ENCODE measurements at places on chromosomes 1 and 21. TPM values are rescaled to one million over a fixed set of nuclear protein-coding genes. Genes with fewer than 3 reads are reported as not detected.

- DNase-seq: no peak
Measured at GRCh38 chr21:31376301-31376700, 32.2 kb upstream of the TIAM1 start.

- DNase-seq: no peak
Measured at GRCh38 chr21:23374155-23374554, 2233.1 kb downstream of the MRPL39 start.

GRCh38 chr1:29453502-29454240 is 217.3 kb downstream of the PTPRU start:
- peak; percentile 70 for DNase-seq

DNA sequence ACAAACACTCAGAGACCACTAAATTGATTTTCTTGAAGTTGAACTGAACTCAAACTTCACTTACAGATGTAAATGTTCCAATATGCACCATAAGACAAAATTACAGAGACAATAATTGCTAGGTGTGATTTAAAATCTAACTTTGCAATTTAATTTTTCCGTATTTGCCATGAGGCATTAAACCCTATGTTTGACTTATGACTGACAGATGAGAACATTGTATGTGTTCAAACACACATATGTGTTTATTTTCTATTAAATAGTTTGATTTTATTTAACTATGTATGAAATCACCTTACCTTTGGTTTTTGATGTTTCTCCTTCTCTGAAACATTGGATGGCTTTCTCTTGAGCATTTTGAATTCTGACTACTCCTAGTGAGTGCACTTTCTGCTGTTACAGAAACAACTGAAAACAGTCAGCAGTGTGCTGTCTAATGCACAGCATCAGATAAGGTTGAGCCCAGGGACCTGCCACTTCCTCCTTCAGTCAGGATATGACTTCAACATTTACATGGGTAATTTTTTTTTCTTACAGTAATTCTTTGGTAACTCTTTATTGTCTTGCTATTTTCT is at the start of gene SAMSN1:
Gene SAMSN1 (minus strand): TSS at position 410 of the 575 bp plus-strand sequence. CDS start 54 bp downstream, at position 356.
- no peak for DNase-seq

DNA sequence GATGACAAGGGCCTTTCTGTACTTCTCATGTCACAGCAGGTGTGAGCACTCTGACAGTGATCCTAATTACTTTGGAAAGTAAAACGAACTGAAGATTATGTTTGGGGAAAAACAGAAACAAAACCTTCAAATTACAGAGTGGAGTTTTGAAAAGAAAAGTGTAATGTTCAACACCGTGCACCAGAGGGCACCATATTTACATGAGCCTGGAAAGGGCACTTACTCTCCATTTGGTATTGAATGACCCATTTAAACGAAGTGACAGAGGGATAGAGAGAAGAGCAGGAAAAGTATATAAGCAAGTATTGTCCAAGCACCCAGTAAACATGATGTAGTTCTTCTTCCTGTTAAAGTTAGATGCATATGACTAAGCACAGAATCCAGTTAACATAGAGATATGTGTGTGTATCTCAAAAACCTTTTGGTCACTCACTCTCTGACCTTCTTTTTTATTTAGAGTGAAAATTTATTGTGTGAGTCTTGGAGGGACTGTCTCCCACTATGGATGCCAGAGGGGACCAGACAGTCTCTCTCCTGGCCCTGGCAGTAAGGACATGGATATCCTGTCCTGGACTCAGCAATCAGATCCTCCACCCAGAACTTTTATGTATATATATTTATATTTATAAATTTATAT is 3.8 kb upstream of the RGSL1 start:
- DNase-seq: peak; percentile 83

GRCh38 chr1:147853391-147853790 is 49.2 kb upstream of the GJA8 start:
- DNase-seq: no peak

DNA sequence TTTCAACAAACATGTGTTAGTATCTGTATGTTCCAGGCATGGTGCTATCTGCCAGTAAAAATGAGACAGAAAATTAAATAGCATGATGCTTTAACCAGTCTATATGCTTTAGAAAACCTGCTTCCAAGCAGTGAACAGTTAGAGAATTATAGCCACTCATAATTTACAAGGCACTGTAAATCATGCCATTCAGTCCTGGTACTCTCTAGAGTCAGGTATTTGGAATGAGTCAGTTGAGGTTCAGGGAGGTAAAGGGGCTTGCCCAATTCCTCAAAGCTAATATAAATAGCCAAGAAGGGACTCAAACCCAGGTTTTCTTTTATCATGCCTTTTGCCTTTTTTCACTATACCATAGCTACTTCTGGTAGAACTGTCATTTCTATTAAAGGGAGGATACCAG is 184.4 kb downstream of the NFIA start:
- DNase-seq: no peak

DNA sequence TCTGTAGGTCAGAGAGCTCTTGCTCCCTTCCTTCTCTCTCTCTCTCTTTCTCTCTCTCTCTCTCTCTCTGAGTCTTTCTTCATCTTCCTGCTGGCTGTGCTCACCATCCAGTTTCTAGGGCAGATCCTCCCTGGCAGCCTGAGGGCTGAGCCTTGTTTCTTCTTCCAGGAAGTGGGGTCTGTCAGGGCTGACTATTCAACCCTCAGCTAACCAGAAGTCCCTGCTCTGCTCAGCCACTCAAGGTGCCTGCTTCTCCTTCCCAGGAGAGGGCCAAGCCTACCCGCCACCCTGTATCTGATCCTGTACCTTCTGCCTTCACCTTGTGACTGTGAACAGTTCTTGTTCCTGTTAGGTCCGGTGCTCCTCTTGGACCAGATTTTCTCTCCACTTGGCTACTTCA is 107.6 kb upstream of the ETV3 start:
- DNase-seq: no peak

DNA sequence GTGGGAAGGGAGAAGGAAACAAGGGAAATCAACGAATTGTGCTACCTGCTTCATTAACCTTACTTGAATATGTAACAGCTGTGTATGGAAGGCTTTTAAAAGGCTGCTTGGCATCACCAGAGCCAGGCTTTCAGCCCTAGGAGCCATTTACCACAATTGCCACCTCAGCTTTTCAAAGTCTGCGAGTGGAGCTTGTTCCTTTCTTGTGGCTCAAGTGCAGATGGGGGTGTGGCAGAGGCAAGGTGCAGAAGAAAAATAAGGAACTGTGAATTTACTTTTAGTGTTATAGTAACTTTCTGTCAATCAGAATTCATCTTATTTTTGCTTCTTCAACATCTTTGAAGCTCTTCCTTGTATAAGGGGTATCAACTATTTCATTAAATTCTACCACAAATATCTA is 17.6 kb downstream of the CLCA2 start:
- no peak for DNase-seq

DNA sequence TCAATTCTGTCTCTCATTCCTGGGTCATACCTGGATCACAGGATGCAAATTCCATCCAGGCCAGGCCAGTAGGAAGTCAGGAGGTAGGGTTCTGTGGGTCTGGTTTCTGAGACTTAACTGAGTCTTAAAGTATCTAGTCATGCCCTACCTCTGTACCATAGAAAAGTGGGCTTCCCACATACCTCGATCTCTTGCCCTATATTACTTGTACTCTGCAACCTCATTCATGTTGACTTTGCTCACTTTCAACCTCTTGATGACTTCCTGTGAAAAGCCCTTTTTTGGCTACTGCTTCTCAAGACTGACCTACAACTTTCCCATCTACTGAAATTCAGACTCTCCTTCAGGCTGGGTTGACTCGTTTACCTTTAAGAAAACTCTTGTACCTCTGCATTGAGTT is 128.9 kb upstream of the C8B start:
- no peak for DNase-seq

GRCh38 chr1:186763107-186763506 is 65.6 kb upstream of the PLA2G4A start:
- DNase-seq: no peak

DNA sequence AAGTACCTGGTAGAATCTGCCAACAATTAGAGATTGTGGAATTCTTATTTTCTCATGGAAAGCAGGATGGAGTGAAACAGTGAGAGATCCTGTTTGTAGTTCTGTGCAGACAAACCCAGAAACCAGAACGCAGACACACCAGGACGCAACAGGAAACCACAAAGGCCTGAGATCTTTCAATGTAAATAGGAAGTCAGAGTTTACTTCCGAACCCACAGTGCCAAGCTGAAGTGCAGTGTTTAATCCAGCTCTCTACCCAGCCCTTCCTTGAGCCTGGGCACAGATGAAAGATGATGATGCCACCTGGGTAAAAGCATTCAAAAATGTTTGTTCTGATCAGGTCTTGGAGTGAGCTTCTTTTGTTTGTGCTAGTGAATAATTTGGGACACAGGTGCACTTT is 244.2 kb upstream of the HOOK1 start:
- DNase-seq: no peak

- DNase-seq: no peak
Measured at GRCh38 chr1:56590520-56591011, 11.2 kb upstream of the PLPP3 start.

DNA sequence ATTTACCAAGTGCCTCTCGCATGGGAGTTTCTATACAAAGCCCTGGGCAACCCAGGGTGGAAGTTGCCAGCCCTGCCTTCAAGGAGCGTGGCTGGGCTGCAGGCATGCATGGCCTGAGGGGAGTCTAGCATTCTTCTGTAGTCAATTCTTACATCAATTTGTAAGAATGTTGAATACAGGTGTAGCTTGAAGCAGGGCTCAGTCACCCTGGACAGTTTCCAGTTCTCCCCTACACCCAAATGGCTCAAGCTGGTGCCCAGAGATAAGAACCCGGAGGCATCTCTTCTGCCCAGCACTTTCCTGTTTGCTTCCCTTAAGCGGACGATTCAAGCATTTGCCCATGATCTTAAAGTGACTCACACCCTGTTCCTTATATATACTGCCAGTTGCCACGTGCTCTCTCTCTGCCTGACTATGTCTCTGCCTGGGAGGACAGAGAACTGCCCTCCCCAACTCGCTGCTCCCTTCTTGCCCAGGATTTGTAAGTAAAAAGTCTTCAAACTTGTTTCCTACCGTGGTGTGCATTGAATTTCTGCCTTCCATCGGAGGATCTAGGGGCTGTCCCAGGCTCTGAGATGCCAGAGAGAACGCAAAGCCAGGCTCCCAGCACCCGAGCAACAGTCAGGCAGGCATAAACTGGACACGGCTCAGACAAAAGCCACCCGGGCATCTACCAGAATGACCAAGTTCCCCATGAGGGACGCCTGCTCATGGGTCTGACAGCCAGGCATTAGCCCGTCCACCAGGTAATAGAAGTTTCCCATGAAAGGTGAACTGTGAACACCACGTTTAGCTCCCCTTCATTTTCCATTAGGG is 50.9 kb upstream of the AJAP1 start:
- DNase-seq: peak; percentile 17

DNA sequence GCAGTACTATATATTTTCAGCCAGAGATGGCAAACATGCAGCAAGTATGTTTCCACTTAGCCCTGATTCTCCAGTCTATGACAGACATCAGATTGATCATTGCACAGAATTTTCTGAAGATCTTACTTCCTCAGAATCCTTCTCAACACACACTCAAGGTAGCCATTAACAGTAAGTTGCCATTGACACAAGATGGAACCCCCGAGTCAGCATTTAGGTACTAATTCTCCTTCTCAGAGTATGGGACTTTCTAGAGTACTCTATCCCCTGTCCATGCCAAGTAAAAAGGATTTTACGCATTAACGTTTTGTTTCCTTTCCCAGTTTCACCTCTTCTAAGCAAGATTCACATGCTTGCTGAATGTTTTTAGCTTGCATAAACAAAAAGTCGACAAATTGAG is 63.5 kb downstream of the SGIP1 start:
- no peak for DNase-seq

- DNase-seq: no peak
Measured at GRCh38 chr1:157880621-157881020, 39.0 kb upstream of the CD5L start.

DNA sequence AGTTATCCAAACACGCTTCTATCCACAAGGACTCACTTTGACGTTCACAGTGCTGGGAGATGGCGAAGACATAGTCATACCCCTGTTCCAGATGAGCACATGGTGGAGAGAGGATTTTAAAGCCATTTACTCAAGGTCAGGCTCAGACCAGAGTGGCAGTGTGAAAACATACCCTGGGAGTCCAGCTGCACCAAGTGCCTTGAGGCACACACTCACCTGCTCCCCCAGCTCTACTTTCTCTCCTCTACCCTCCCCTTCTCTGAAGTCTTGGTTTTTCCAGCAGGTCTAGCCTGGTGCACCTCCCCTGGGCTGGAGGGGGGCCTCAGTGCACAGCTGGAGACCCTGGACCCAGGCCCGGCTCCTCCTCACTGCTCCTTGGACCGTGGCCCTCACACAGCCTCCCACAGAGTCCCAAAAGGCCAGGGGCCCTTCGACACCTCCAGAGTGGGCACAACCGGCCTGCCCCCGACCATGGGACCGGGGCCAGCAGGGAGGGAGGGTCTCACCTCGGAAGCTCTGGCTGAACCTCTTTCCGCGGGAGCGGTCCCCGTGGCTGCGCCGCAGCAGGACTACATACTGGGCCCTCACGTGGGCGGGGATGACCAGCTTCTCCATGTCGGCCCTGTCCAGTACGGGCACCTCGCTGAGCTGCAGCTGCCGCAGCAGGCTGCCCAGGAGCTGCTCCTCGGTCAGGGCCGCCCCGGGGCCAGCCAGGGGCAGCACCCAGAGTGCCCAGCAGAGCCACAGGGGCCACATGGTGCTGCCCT is 452 bp downstream of the LEFTY2 start:
- DNase-seq: no peak

GRCh38 chr1:73564294-73564693 is 633.7 kb downstream of the LRRIQ3 start:
- DNase-seq: no peak

DNA sequence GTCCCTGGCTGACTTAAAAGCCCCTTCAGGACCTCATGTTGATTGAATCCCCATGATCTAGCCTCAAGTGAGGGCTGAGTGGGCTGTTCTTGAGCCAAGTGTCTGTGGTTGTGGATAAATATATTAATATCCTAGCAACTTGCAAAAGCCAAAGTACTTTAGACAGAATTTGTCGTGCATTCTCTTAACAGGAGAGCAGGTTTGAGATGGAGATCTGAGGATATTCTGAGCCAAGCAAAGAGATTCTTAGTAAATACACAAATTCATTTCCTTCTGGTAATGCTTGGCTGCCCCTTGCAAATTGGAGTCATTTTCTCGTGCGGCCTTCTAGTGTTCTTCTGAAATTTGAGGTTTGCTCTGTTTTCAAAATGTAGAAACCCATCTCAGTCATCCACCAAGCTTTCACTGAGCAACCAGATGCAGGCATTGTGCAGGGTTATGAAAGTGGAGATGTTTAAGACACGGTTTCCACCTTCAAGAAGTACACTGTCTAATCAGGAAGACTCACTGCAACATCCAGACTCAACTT is 242.1 kb upstream of the JUN start:
- DNase-seq: no peak

DNA sequence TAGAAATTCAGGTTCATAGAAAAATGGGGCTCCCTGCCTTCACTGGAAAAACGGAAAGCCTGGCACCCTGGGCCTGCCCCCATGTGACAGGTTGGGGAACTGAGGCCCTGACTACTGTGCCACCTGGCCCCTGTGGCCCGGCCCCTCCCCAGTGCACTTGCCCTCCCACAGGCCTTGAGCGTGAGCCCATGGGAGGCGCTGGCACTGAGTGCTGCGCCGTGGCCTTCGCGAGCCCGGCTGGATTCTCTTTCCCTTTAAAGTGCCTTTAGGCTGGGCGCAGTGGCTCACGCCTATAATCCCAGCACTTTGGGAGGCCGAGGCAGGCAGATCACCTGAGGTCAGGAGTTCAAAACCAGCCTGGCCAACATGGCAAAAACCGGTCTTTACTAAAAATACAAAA is 45.7 kb downstream of the SLC37A1 start:
- no peak for DNase-seq

C1orf115 gene
- total RNA-seq: 10.3 TPM

TRIM17 gene
- total RNA-seq: not detected

GPR161 gene
- total RNA-seq: 41.8 TPM

RGS16 gene
- 0.16 TPM for total RNA-seq

UBQLN4 gene
- 22.7 TPM for total RNA-seq

CHIA gene
- total RNA-seq: not detected

All from SK-MEL-5 (cell line).